ENCODE measurements at places on chromosomes 6 and 20.

- DNase-seq, result no peak
These were observed 28.8 kb downstream of the RWDD2A start for GRCh38 chr6:83221889-83222479.

DNA sequence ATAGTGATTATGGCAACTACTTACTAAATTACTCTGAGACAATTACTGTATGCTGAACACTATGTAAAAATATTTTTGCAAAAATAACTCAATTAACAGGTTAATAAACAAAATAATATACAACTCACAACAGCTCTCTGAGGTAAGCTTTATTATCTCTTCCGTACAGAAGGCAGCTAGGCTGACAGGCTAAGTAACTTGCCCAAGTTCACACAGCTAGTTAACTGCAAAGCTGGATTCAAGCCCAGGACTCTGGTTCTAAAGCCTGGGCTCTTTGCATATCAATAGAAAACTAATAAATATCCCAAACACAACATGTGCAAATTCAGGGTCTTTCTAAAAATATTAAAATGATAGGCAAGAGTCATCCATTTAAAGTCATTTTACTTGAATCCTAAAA, 169.5 kb upstream of the BEND3 start:
- DNase-seq, result no peak

GRCh38 chr6:87029711-87030314, 65.1 kb downstream of the CGA start:
- no peak for DNase-seq

DNA sequence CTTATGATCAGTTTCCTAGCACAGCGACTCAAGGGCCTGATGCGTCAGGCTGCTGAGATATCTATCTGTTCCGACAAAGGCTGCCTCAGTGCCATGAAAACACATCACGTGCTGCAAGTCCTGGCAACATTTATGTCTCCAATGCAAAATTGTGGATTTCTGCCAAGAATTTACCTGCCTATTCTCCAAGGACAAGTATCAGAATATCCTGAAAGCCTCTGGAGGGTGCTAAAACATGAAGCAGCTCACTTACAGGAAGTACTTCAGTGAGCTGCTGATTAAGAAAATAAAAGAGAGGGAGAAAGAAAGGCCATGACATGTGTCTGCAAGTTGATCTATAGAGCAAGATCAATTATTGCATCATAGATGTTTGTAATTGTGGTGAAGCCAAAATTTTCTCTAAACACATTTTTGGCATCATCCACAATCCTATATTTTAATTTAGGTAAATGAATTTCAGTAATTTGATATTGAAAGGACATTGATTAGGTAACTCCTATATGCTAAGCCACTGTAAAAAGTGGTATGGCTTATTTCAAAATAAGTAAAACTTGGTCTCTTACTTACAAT, 25.8 kb upstream of the TPBG start:
- no peak for DNase-seq

DNA sequence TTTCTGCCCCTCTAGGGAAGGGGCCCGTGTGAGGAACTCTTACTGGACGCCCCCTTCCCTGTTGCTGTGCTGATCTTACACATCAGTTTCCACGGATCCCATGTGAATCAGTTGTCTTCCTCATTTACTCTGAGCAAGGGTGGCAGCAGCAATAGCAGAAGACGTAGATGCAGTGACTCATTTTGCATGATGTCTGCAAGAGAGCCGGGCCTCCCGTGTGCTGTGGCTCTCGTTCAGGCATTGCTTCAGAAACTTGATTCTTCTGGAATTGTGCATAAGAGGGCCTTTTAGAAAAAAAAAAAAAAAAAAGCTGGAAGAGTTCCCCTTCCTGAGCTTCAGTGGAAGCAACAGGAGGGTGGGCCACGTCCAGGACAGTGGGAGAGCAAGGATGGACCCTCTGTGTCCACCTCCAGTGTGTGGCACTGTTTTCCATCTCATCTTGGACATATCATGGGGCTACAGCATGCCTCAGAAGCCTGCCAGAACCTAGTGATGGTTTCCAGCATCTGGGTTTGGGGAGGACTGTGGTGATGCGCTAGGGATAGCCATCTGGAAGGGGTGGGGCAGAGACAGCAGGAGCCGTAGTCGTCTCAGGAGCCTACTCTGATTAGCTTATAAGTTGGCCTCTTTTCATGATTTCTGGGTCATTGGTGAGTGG, 62.1 kb downstream of the FOXO3 start:
- DNase-seq, result no peak

GRCh38 chr20:41978246-41978790, 360.1 kb upstream of the CHD6 start:
- DNase-seq, result no peak

GRCh38 chr6:13553646-13554045, 20.8 kb upstream of the SIRT5 start:
- no peak for DNase-seq

- DNase-seq, result no peak
These were observed 104.4 kb downstream of the MTHFD1L start for GRCh38 chr6:150969901-150970300.

DNA sequence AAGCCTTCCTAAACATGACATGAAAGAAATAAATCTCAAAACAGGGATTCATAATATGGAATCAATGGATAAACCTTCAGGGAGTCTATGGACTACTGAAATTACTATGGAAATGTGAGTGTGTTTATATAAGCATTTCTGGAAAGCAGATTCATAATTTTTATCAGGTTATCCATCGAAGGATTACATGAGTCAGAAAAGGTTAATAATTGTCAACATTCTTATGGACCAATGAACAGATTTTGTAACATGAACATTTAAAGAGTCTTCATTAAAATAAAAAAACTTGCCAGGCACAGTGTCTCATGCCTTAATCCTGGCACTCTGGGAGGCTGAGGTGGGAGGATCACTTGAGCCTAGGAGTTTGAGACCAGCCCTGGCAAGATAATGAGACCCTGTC, 84.8 kb downstream of the AHI1 start:
- DNase-seq, result no peak

GRCh38 chr6:23656255-23657194, 469.5 kb upstream of the NRSN1 start:
- no peak for DNase-seq

- peak; percentile 4 for DNase-seq
These were observed 52.6 kb upstream of the SLC22A1 start for GRCh38 chr6:160069050-160069454.

DNA sequence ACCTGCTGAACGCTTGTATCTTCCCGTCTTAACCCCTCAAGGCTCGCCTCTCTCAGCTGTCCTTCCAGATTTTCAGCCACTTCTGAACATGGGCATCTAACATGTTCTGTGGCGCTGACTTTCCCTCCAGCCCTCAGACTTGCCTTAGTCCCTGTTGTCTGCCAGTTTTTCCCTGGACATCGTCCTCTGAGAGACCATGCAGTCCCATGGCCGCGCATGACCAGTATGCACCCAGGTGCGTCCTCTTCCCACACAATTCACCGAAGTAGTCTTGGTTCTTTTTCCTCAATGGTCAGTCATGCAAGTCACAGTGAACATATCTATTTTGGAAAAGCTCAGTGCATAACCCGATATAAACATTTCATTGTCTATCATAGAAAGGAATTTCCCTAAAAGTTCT, 9.2 kb downstream of the TUBB2B start:
- no peak for DNase-seq

- DNase-seq, result no peak
These were observed 21.7 kb upstream of the RFPL4B start for GRCh38 chr6:112325444-112325843.

GRCh38 chr6:24613361-24614042, 32.5 kb downstream of the KIAA0319 start:
- no peak for DNase-seq

DNA sequence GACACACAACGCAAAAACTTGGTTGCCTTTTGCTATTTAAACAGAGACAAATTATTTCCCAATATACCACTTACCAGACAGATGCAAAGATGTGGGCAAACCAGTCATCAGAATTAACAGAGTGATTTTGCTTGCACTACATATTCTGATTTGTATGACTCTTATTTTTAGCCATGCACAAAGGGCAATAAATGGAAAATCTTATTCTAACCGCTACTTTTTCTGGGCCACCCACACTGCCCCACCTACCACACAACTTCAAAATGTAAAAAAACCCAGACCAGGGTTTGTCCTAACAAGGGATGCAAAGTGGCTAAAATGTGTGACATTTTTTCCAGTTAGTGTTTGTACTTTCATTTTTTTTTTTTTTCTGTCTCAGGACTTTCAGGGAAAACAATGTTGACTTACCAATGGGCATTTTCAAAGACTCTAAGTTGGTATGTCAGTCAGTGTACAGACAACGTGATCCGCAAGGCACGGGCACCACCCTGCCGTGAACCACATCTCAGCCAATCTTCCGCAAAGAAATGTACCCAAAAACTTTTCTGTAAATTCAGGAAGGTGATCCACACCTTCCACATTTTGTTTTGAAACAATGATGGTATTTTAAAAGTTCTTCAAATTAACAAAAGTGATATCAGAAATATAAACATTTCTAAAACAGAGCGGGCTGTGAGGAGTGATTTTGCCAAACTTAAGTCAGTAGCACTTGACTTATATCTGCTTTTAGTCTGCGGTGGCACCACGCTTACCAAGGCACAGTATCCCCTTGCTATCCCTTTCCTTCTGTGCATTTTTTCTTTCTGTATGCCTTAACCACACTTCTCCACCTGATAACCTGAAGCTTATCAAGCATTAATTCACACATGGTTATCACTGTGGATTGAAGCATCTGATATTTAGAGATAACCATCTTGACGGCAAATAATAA, 185.6 kb downstream of the GJA10 start:
- DNase-seq, result no peak
